Vein endothelial cell (primary cell): ENCODE measurements at places on chromosomes 16 and 17. TPM values are rescaled to one million over a fixed set of nuclear protein-coding genes. Genes with fewer than 3 reads are reported as not detected.

The CHST5 gene
- total RNA-seq: 0.33 TPM in 1 of 2 replicates, not detected in the other

The YPEL3 gene
- total RNA-seq: 16.8 and 30.4 TPM in 2 replicates

The ABCC6 gene
- under 0.01 TPM in 1 of 2 replicates, not detected in the other for total RNA-seq

The ITGAD gene
- not detected in 2 replicates for total RNA-seq

The LYRM1 gene
- 37.2 and 64.0 TPM in 2 replicates for total RNA-seq

The RDM1 gene
- not detected in 2 replicates for total RNA-seq

The GPR179 gene
- total RNA-seq: not detected in 2 replicates

The TOX3 gene
- total RNA-seq: not detected in 2 replicates

The ALOXE3 gene
- under 0.01 TPM in 1 of 2 replicates, not detected in the other for total RNA-seq

The COX11 gene
- 48.5 and 64.0 TPM in 2 replicates for total RNA-seq

The SEPTIN12 gene
- not detected in 2 replicates for total RNA-seq

The ARHGDIG gene
- total RNA-seq: 0.57 and 2.3 TPM in 2 replicates

The C16orf54 gene
- total RNA-seq: not detected in 2 replicates

The MAF gene
- total RNA-seq: 0.57 and 0.65 TPM in 2 replicates

The RCVRN gene
- total RNA-seq: not detected in 2 replicates

The SLC39A11 gene
- 8.2 and 11.4 TPM in 2 replicates for total RNA-seq

The CCL8 gene
- total RNA-seq: 0.38 TPM in 1 of 2 replicates, not detected in the other

The KIF18B gene
- total RNA-seq: 4.2 and 8.8 TPM in 2 replicates

The PMFBP1 gene
- not detected in 2 replicates for total RNA-seq

The OR1E2 gene
- 0.33 TPM in 1 of 2 replicates, not detected in the other for total RNA-seq

The CCL7 gene
- 0.38 TPM in 1 of 2 replicates, not detected in the other for total RNA-seq

The ITGB4 gene
- 6.1 and 50.0 TPM in 2 replicates for total RNA-seq

The SOST gene
- not detected in 2 replicates for total RNA-seq

The CDK12 gene
- total RNA-seq: 49.3 and 51.2 TPM in 2 replicates

The CA7 gene
- not detected in 2 replicates for total RNA-seq

The C17orf100 gene
- total RNA-seq: 0.33 and 0.67 TPM in 2 replicates

The NACA2 gene
- not detected in 2 replicates for total RNA-seq

The SPN gene
- total RNA-seq: not detected in 2 replicates

The TPSG1 gene
- total RNA-seq: not detected in 2 replicates

The SKAP1 gene
- total RNA-seq: 0.65 TPM in 1 of 2 replicates, not detected in the other

The ACSM5 gene
- total RNA-seq: 0.65 TPM in 1 of 2 replicates, not detected in the other

The SPSB3 gene
- total RNA-seq: 38.2 and 48.7 TPM in 2 replicates

The PERCC1 gene
- total RNA-seq: 0.19 TPM in 1 of 2 replicates, not detected in the other

The TNFRSF13B gene
- total RNA-seq: not detected in 2 replicates

The ABCC11 gene
- total RNA-seq: not detected in 2 replicates

The NPIPA8 gene
- 0.19 TPM in 1 of 2 replicates, not detected in the other for total RNA-seq

The CD300H gene
- not detected in 2 replicates for total RNA-seq

The RNF227 gene
- total RNA-seq: 0.76 and 0.98 TPM in 2 replicates

The GINS2 gene
- 4.9 and 11.7 TPM in 2 replicates for total RNA-seq

The MYH1 gene
- not detected in 2 replicates for total RNA-seq

The DECR2 gene
- 19.0 and 21.2 TPM in 2 replicates for total RNA-seq

The ERN2 gene
- total RNA-seq: not detected in 2 replicates

The ABCC12 gene
- not detected in 2 replicates for total RNA-seq
